Vagina (tissue), 2 donors: ENCODE measurements at places on chromosomes 11 and 22. TPM values are rescaled to one million over a fixed set of nuclear protein-coding genes. Genes with fewer than 3 reads are reported as not detected.

The SLC22A6 gene
- not detected for total RNA-seq

The GSTT2 gene
- not detected for total RNA-seq

The TREH gene
- 0.25 TPM for total RNA-seq

The ELFN2 gene
- total RNA-seq, result not detected

The CEND1 gene
- 1.7 TPM for total RNA-seq

The RASGRP2 gene
- total RNA-seq, result 27.5 TPM

The RCN1 gene
- total RNA-seq, result 48.6 TPM

The TMEM184B gene
- 50.8 TPM for total RNA-seq

The CCDC73 gene
- total RNA-seq, result not detected

The USH1C gene
- total RNA-seq, result not detected

The DRD4 gene
- 1.2 TPM for total RNA-seq

The DAGLA gene
- 1.5 TPM for total RNA-seq

The MALAT1 gene
- 16,459 TPM for total RNA-seq

The BARX2 gene
- total RNA-seq, result 25.3 TPM

The FBXO3 gene
- total RNA-seq, result 29.7 TPM

The OR51B5 gene
- 1.2 TPM for total RNA-seq

The OR51E2 gene
- total RNA-seq, result 0.98 TPM

The BRSK2 gene
- 3.9 TPM for total RNA-seq

The IL17REL gene
- total RNA-seq, result not detected

The PRODH gene
- 17.4 TPM for total RNA-seq
